ENCODE measurements at places on chromosomes 2 and 18.
A peak's percentile ranks its signal among the peaks of the same experiment; 100 is the strongest.

DNA sequence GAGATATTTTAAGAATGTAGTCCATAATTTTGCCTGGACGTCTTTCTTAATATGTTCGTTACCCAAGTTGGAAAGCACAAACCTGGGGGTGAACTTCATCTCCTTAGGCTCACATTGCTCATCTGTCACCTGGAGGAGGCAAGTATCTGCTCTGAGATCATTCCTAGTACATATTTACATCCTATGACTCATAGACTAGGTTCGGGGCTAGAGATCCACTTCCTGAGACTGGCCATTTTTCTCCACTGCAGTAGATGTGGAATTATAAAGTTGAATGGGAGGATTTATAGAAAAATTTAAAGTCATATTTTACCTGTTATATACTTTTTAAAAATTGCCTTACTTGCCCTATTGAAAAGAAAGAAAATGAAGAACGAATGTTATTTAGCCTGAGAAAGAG, 77.5 kb upstream of the PROKR1 start:
- no peak for DNase-seq

DNA sequence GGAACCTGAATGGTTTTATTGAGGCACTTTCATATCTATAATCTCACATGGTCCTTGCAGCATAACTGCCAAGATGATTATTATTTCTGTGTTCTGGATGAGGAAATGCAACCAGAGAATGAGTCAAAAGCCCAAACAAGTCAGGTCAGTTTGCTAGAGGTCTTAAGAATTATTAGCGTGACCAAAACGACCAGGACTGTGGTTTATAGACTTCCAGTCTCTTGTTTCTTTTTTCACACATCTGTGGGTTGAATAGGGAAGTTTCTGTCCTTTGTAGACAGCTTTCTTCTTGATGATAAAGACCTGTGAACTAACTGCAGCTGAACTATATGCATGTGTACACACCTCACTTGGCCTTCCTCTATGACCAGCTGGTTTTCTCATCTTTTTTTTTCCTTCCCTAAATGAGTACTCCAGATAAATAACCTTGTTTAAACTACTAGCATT, 13.9 kb downstream of the ADAM23 start:
- no peak for DNase-seq

DNA sequence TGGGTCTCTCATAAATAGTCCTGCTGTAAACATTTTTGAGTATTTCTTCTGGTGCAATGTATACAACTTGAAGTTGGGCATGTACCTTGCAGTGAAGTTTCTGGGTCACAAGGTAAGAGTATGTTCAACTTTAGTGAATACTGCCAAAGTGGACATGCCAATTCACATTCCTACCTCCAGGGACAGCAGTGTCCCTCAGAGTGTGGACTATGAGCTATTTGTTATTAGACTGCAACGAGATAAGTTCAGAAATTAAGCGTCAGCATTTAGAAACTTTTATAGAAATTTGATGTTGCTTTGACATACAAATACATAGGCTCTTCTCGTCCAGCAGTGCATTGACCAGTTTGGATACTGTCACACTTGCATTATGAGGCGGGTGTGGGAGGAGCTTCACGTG, 7.2 kb upstream of the ACKR3 start:
- DNase-seq = no peak

DNA sequence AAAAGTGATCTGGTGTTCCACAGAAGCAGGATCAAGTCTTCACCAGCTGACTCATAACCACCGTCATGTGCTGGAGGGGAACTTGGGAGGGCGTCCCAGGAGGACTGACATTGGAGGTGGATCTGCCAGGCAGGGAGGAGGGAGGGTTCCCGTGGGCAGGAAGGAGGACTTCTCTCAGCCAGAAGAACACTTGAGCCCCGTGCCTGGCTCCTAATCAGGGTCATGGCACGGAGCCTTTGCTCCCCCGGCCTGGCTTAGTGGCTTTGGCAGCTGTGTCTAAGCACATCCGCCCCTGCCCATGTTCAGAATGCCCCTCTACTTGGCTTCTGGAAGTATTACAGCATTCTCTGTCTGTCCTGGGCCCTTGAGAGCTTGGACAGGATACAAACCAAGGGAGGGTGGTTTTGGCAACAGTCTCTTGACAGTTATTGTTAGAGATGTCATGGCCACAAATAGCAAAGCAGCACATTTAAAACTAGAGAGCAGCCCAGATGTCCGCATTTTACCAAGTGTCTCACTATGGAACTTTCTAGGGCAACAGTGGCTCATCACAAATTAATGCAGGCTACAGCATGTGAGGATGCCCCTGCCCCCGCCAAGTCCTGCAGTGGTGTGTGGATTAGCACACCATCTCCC, 11.5 kb downstream of the PPP1R7 start:
- DNase-seq = no peak

- DNase-seq = no peak
These were observed 12.8 kb upstream of the IHH start for GRCh38 chr2:219073413-219074129.

- DNase-seq = no peak
These were observed 66.5 kb upstream of the SKOR2 start for GRCh38 chr18:47317824-47318508.

GRCh38 chr18:56001576-56001975, 413.6 kb upstream of the TCF4 start:
- no peak for DNase-seq

- DNase-seq = no peak
These were observed 492.3 kb upstream of the TMEFF2 start for GRCh38 chr2:192687015-192687414.

DNA sequence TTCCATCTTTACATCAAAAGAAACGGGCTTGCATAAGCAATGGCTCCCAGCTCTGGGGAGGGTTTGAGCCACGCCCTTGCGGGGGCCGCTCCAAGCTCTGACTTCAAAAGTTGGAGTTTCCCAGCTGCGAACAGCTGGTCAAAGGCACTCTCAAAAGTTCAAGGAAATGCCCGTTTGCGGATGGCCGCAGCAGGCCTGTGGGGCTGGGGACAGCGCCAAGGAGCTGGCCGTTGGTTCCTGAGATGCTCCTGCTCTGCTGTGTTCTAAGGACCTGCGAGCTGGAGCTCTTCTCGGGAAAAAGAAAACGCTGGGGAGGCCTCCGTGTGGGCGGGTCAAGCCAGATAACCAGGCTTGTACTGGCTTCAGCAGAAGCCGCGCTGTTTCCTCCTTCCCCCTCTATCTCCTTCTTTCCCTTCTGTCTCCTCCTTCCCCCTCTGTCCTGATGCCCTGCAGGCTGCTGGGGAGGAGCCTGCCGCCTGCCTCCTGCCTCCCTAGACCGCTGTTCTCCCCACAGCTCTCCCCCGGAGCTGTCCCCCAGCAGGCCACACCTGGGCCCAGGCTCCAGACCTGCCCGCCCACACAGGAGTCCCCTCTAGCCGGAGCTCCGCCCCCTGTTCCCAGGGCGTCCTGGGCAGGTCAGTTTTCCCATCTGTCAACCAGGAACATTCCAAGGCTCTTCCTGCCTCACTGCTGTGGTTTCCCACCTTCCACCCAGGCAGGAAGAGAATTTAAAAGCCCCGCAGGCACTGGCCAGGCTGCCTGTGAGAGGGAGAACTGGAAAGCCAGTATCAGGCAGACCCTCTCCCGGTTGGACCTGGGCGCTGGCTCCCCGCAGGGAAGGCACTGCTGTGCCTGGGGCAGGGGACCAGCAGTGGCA, 14.1 kb downstream of the KLF11 start:
- DNase-seq = no peak

- DNase-seq = no peak
These were observed 199.2 kb downstream of the TFCP2L1 start for GRCh38 chr2:121085801-121086200.

GRCh38 chr18:9612215-9612830, 2.0 kb downstream of the PPP4R1 start:
- DNase-seq = peak; percentile 57

- DNase-seq = no peak
These were observed 144.3 kb downstream of the VAPA start for GRCh38 chr18:10057894-10058791.

- DNase-seq = no peak
These were observed 48.6 kb downstream of the RTTN start for GRCh38 chr18:70156886-70157285.

DNA sequence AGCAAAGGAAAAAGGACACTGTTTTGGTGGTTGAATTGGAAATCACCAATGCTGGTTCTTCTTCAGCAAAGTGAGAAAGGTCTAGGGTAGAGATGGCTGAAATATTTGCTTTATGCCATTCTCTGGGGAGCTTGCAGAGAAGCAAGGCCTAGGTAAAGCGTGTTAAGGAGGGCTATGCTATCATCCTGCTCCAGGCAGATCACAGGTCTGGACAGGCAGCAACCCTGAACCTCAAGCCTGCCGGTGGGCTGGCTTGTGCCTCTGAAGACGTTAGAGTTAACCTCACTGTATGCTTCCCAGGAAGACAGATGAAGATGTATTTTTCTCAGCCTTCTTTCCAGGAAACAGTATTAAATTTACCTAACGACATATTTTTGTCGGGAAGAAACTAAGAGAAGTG, 138.5 kb upstream of the LYPD6 start:
- no peak for DNase-seq

- no peak for DNase-seq
These were observed 229.3 kb downstream of the SMAD2 start for GRCh38 chr18:47701134-47701533.

- DNase-seq = no peak
These were observed 72.5 kb downstream of the KLF7 start for GRCh38 chr2:207093234-207093633.

- no peak for DNase-seq
These were observed 75.0 kb upstream of the ID2 start for GRCh38 chr2:8606649-8607550.

- no peak for DNase-seq
These were observed 7.7 kb upstream of the PARD6G start for GRCh38 chr18:80254971-80255500.

DNA sequence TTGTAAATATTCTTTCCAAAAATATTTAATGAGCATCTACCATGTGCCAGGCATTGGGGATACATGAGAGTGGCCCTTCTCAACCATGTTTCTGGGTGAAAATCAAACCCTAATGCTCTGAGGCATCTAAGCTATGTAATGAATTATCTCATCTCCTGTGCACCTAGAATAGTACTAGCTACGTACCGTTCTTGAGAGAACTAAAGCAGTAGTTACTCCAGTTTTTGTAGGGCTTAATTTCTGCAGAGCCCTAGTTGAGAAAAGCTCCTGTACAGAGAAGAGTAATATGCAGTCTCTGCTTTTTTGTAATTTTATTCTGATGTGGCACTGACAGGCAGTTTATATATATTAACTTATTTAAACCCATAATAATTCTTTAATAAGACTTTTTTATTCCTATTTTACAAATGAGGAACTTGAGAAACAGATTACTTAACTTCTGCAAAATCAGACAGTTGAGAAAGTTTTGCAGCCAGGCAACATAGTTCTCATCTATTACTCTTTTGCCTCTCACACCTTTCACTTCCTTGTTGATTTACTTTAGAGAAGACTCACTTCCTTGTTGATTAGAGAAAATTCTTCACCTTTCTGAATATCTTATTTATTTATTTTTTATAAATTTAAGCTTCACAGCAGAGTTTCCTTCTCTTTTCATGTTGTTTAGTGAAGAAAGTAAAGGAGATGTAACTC, 3.1 kb downstream of the SPOPL start:
- DNase-seq = no peak

DNA sequence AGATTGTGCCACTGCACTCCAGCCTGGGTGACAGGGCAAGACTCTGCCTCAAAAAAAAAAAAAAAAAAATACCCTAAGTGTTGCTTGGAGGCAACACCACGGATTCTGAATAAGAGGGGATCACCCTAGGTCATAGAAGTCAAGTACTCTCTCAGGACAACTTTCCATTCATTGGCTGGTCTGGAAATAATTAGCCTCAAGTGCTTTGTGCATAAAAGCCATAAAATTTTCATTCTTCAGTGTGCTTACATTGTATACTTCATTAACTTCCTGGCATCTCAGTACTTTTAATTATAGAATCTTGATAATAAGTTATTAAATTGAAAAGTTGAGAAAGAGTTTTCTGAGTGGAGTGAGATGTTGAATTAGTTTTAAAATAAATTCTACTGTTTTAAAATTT, 876.1 kb upstream of the FAM98A start:
- DNase-seq = no peak

DNA sequence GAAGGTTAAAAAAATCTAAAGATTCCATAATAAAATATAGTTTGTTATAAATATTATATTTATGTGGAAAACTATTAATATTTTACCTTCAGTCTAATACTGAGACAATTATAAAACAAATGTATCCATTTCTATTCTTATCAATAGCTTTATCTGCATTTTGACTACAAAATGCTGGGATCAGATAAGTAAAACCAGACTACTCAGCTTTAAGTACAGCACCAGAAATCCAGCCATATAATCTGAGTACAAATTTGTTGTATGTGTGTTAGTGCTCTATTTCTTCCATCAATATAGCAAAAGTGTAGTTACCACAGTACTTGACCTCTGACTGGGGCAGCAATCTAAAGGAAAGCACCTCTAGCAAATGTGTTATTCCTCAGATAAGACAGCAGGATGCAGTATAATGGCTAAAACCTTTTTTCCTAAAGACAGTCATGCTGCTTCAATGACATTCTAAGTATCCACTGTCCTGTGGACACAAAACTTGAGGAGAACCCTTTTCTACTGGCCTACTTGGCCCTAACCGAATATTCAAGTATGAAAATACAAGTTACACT, 68.1 kb downstream of the OLA1 start:
- no peak for DNase-seq

- no peak for DNase-seq
These were observed 356.9 kb upstream of the RAB12 start for GRCh38 chr18:8252371-8252770.

- no peak for DNase-seq
These were observed 23.8 kb upstream of the ODC1 start for GRCh38 chr2:10471955-10472354.

- no peak for DNase-seq
These were observed 77.6 kb downstream of the ASB1 start for GRCh38 chr2:238504181-238504931.

DNA sequence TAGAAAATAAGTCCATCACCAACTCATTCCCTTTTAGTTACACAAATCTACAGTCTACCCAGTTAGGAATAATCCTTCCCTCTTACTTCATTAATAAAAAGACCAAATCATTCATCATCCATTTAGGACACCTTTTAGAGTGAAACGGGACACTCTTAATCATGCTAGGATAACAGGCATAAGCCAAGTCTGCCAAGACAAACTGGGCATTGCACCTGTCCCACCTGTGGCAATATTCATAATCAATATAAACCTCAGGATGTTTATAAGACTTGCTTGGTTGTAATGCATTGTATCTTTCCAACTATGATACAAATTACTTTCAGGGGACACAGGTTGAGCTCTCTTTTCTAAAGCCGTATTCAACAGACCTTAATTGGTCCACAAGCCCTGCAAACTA, 82.7 kb upstream of the SH3BP4 start:
- DNase-seq = no peak

DNA sequence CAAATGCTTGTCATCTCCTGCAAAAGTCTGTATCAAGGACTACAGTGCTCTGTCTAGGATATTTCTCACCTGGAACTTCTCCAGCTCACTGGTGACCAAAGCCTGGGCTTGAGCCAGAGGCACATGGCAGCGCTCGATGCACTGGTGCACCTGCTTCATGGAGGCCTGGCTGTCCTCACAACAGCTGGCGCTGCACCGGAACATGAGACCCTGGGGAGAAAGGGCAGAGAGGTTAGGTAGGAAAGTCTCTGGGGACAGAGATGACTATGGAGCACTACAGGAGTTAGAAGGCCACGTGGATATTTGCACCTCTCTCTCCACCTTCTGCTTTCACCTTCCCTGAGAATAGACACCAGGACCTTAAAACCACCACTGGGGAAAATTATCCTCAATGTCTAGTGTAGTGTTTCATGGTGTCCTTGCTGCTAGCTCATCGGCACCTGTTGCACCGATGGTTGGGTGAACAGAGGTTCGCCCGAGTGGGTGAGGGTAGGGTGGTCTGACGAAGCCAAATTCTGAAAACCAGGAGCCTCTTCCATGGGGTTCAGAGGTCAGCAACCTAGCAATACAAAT, 1.0 kb downstream of the FAM136A start:
- no peak for DNase-seq

Measured in T-helper 1 cell (primary cell).